ENCODE measurements at places on chromosomes 5 and 9. TPM values are rescaled to one million over a fixed set of nuclear protein-coding genes. Genes with fewer than 3 reads are reported as not detected.

OBP2B gene
- not detected for total RNA-seq

NRG2 gene
- 0.48 TPM for total RNA-seq

BTNL9 gene
- total RNA-seq: 0.16 TPM

HK3 gene
- 0.76 TPM for total RNA-seq

PDCD1LG2 gene
- 1.2 TPM for total RNA-seq

TRIP13 gene
- total RNA-seq: 18.3 TPM

DNA sequence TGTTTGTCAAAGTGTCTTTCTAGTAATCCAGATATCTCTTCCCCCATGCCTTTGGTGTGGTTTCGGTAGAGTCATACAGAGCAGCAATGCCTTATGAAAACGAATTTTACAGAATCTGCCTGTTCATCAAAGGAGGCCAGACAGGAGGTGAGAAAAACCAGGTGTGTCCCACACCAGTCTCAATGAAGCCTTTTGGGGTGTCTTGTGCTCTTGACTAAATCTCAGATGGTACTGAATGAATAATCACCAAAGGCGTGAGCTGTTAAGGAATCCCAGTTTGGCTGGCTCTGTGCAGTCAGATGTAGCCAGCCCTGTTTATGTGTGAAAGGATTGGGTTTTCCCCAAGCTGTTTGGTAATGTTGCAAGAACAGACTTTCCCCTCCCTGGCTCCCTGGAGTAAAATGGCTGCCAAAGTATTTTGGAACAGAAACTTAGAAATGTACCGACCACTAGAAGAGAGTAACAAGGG, 70.8 kb upstream of the CDKN2B start:
- ATAC-seq: peak; percentile 96

- ATAC-seq: no peak
These were observed 10.8 kb downstream of the DIAPH1 start for GRCh38 chr5:141608046-141608445.

DNA sequence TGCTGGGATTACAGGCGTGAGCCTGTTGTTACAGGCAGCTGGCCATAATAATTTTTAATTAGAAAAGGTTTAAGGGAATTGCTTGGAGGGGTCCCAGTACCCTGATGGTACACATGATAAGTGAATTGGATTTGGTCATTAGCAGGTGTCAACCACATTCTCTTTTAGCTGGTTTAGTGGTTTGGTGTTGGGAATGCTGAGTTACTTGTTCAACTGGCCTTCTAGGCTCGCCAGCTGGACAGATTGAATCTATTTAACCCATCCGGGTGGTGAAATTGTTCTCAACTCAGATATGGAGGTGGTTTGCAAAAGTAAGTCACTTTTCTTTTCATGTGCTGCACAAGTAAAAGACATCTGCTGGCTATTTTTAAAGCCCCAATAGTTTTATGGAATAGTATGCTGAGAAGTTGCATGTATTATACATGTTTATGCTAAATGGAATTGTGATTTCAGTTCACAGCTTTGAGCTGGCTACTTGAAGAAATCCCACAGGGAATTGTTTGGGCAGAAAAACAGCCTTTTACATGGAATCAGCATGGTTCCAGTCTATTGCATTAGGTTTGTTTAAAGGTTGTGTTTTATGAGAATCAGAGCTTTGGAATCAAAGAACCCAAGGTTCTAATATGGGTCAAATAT, 149.8 kb upstream of the SLC28A3 start:
- no peak for ATAC-seq

GRCh38 chr9:95242613-95243012, 74.9 kb downstream of the FANCC start:
- no peak for ATAC-seq

DNA sequence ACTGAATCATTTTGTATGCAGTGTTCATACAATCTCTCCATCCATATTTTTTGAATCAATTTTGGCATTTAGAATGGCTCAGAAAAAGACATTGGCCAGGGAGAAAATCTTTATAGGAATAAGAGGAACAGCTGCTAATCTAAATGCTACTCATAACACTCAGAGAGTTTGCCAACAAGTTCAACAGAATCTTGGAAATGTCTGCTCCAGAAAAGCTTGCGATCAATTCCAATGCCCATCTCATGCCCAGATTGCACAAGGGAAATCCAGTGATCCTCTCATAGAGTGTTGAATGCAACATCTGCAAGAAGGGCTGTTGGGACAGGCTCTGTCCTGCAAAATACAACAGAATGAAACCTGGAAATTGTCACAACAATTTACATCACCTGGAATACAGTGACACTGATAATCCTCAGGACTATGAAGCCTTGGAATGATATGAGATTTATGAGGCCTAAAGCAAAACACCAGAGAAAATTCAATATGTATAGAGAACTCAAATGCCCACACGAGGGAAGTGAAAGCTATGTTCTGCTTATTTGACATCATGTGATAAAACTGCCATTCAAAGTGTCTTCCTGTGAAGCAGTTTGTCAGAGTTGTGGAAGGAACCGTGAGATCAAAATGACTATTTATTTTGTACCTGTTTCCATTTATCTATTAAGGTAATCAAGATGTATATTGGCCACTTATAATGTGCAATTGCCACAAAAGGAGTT, 190.1 kb downstream of the PARP8 start:
- no peak for ATAC-seq

All from activated T-helper 17 cell treated with anti-CD3 and anti-CD28 coated beads, Interleukin-2, amount 50 U/mL, for 72 hours (primary cell).